ENCODE measurements at places on chromosomes 3 and 15.

DNA sequence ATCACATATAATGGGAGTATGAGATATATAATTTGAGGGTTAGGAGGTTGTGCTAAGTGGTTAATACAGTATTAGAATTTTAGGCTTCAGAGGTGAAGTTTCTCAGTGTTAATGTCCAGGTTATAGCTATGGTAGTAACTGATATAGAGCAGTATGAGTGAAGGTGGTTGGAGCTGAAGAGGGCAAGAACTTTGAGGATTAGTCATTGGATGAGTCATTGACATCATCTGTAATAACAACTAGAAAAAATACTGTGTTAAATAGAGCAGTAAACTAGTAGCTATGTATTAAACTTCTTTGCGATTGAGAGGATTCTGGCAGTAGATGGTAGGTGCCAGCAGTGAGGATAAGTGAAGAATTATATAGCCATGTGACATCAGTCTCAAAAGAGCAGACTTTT lies 47.5 kb upstream of the EIF3J start:
- peak; percentile 66 for ATAC-seq

DNA sequence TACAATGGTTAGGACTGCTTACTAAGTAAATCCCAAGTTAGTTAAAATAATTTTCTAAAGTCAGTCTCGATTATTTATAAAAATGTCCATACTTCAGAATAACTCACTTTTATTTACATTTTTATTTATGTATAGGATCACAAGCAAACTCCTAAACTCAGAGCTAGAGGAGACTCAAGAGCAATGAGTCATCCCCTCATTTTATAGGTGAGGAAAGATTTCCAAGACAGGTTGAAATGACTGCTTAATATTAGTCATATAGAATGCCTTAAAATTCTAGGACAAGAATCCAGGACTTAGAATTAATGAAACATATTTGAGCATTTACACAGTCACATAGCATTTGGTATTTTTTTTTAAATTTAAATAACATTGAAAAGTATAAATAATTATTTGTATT lies 983.8 kb downstream of the SI start:
- no peak for ATAC-seq

DNA sequence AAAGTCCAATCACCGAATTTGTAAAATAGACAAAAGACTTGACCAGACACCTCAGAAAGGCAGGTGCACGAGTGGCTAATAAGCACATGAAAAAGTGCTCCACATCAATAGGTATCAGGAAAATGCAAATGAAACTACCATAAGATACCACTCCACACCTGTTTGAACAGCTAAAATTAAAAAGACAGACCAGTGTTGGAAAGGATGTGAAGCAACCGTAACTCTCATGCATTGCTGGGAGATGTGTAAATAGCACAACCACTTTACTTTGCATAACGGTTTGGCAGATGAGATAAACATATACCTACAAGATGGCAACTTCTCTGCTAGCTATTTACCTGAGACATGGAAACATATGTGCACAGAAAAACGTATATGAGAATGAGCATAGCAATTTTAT lies 56.9 kb downstream of the CADPS start:
- ATAC-seq = no peak

- ATAC-seq = no peak
Observed at GRCh38 chr3:88589138-88589537, 439.4 kb downstream of the C3orf38 start.

GRCh38 chr15:64640146-64640871 lies 135.1 kb downstream of the RBPMS2 start:
- ATAC-seq = no peak

GRCh38 chr3:180420804-180421203 lies 181.2 kb upstream of the TTC14 start:
- ATAC-seq = no peak

DNA sequence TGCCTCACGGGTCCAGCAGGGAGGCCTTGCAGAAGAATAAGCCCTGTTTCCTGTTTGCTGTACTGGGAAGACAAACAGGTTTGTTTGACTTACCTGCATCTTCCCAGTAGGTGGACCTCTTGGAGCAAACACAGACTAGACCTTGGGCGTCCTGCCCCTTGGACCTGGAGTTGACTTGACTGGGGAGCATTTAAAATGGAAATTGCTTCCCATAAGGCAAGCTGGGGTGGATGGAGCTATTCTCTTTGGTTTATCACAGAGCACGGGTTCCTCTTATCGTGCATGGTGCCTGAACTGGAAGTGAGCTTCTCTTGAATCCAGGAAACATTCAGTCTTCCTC lies 151.4 kb downstream of the RPLP1 start:
- no peak for ATAC-seq

DNA sequence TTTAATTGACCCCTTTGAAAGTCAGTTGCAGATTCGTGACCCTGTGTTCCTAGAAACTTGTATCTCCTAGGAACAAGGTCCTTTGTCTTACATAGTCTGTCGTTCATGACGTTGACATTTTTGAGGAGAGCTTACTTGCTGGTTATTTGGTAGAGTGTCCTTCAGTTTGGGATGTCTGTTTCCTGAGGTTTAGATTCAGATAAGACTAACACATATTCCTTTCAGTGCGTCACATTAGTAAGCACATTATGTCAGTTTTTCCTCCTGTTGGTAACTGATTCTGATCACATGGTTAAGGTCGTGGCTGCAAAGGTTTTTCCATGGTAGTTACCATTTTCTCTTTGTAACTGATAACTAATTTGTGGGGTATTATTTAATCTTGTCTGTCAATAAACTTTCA lies 80.8 kb downstream of the PCCB start:
- ATAC-seq = no peak

- ATAC-seq = no peak
Observed at GRCh38 chr3:130686833-130687232, 59.8 kb downstream of the PIK3R4 start.

- ATAC-seq = no peak
Observed at GRCh38 chr3:37491776-37492175, 317.4 kb upstream of the LRRFIP2 start.

DNA sequence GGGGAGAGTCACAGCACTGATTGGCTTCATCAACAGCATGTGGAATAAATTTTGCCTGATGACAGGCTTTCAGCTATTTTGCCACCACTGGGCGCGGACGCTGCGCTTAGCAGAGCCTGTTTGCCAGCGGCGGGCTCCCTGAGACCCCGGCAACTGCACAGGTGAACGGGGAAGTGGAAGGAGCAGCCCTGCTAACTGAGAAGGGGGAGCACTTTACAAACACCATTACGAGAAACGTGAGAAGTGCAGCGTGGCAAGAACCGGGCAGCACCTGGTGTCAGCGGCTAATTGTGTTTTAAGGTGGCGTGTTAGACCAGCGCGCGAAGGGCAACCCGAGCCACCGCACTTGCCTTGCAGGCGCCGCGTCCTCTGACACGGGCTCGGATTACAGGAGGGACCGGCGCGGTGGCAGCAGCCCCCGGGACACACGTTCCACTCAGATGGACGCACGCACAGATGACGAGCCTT lies 307.8 kb upstream of the ARRDC4 start:
- no peak for ATAC-seq

DNA sequence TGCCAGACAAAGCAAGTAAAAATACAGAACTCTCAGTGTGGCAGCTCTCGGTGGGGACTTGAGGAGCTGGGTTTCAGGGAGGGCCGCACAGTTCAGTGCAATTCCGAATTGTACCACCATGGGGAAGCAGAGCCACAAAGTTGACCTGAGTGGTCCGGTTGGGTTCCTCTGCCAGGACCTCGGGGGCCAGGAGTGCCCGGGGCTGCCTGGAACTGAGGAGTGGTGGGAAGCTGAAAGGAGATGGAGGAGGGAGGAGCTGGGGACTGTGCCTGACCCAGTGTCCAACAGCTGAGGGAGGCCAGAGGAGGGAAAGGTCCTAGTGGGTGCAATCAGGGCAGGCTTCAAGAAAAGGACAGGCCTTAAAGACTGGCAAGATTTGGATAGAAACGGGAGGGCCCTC lies 32.2 kb upstream of the TRH start:
- peak; percentile 69 for ATAC-seq

DNA sequence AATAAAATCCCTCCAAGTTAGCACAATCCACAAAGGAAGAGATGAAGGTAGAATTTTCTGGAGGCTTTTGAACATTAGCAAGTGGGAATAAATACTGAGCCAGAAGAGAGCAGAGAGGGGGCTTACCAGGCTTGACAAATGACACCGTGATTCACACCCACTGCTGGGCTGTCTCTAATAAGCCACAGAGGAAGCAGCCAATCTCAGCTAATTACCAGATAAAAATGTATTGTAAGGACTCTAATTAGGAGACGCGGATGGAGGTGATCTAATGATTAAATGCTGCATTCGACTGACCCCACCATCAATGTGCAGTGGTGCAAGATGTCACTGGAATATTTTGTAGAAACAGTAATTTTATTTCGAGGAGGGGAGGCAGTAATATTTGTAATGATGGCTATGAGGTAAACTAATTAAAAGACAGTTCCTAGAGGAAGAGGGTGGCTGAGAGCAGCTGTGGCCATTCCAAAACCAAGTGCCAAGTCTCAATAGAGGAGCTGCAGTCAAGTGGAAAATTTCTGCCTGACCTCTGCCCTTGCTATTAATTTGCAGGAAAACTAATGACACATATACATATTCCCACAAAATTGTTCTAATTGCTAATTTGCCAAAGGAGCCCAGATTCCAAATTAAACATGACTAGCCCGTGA lies 602.2 kb downstream of the FOXP1 start:
- ATAC-seq = no peak

DNA sequence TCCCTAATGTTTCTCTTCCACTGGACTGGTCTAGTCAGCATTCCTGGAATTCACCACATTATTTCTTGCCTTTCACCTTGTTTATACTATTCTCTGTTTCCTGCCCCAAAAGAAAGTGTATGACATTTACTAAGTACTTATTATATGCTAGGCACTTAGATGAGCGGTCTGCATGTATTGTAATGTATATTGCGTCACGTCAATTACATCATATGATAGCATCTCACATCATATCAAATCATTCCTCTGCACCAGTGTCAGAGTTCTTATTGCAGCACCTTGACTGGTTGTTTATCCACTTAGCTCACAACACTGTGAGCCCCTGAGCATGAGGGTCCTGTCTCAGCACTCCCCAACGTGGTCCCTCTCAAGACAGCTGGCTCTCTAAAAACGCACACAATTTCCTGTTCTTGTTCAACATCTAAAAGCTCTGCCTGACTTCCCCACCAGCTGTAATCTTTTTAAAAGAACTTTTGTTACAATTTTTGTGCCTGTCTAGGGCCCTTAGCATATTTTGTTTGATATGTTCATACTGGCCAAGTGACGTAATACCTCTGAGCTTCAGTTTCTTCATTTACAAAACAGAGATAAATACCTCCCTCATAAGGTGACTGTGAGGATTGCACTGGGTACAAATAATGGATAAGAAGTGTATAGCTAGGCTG lies 58.8 kb downstream of the ARHGAP31 start:
- peak; percentile 77 for ATAC-seq

- peak; percentile 66 for ATAC-seq
Observed at GRCh38 chr3:85081191-85081906, 122.6 kb downstream of the CADM2 start.

DNA sequence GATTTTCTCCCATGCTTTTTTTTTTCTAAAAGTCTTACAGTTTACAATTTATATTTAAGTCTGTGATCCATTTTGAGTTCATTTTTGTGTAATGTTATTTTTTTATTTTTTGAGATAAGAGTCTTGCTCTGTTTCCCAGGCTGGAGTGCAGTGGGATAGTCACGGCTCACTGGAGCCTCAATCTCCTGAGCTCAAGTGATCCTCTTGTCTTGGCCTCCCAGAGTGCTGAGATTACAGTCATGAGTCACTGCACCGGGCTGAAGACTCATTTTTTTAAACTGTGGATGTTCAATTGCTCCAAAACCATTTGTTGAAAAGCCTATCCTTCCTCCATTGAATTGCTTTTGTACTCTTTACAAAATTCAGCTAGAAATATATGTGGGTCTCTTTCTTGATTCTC lies 19.5 kb downstream of the LNP1 start:
- no peak for ATAC-seq

DNA sequence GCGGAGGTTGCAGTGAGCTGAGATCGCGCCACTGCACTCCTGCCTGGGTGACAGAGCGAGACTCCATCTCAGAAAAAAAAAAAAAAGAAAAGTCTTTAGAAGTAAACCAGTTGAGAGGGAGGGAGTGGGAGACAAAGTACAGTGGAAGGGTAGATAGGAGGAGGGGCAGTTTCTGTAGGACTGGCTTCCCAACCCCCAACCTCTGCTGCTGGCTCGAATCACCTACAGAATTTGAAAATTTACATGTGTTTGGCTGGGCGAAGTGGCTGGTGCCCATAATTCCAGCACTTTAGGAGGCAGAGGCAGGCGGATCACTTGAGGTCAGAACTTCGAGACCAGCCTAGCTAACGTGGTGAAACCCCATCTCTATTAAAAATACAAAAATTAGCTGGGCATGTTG lies 24.1 kb upstream of the SEMA4B start:
- ATAC-seq = no peak

GRCh38 chr3:49805897-49806701 lies 3.0 kb downstream of the INKA1 start:
- ATAC-seq = no peak

DNA sequence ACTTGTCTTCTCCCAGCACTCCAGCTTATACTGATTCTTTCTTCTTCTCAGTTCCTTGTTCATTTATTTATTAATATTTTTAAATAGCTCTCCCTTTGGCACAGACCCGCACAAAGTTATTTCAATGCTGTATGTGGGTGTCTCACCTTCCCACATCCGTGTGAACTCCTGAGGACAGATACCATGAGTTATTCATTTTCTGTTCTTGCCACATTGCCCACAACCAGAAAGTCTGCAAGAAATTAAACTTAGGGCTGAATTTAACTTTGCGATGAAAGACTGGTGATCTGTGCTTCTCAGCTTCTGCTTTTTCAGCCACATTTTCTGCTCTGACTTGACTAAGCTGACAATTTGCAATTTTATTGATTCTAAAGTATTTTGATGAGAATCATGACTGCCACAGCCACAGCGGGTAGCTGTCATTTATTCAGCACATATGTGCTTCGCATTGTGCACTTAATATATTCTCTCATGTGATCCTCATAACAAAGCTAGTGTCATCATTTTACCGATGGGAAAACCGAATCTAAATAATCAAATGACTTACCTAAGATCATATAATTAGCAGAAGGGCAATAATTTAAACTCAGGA lies 569.8 kb downstream of the EDEM1 start:
- ATAC-seq = no peak

- ATAC-seq = no peak
Observed at GRCh38 chr15:70083946-70084345, 13.8 kb downstream of the TLE3 start.

DNA sequence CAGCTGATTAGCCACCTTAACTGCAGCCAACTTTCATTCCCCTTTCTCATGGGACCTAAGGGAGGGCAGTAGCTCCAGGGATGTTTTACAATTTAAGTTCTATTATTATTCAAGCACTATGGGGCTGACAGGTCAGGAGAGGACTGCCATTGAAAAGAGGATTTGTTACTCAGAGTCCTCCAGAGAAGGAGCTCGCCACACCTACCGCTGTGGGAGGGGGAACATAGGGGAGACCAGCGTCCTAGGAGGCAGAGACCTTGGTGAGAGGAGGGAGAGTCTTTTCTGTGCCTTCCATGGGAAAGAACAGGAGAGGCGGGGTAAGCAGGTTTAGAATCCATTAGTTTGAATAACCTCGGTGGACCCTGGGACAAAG lies 14.4 kb downstream of the ATP10A start:
- no peak for ATAC-seq

- ATAC-seq = no peak
Observed at GRCh38 chr3:9732740-9733115, 1.2 kb downstream of the BRPF1 start.

GRCh38 chr15:64478863-64479262 lies 18.5 kb downstream of the ZNF609 start:
- ATAC-seq = no peak
